Skin of body (tissue), 3 donors: ENCODE measurements at places on chromosomes 13 and 19.

- DNase-seq, result no peak
Observed at GRCh38 chr13:85197431-85197830, 601.8 kb downstream of the SLITRK6 start.

- DNase-seq, result no peak
Observed at GRCh38 chr19:48513289-48514122, 1.9 kb upstream of the LMTK3 start.

- no peak for DNase-seq
Observed at GRCh38 chr13:50015258-50015657, at the start of gene KCNRG. Gene KCNRG, plus strand, starts transcription at chr13:50015444. Its CDS starts 50 bp downstream, at chr13:50015494.

- no peak for DNase-seq
Observed at GRCh38 chr13:62087124-62087523, 671.5 kb upstream of the PCDH20 start.

- DNase-seq, result no peak
Observed at GRCh38 chr19:10430505-10431253, 10.3 kb downstream of the PDE4A start.

DNA sequence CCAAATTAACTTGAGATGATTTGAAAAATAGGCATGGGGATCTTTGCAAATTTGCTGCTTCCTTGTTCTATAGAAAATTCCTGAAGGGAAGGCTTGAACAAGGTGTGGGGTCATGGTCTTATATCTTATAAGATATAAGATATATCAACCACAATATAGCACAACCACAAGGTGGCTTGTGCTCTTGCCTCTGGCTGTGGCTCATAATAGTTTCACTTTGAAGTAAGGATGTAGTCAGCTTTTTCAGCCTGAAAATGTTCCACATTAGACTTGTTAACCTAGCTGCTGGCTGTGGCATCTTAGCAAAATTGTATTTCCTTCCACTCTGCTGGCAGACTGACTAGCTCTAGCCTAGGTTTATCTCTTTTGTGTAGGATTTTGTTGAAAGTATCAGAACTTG is 169.7 kb downstream of the KLF5 start:
- DNase-seq, result no peak

- no peak for DNase-seq
Observed at GRCh38 chr13:69553976-69554375, 553.6 kb upstream of the ATXN8OS start.

DNA sequence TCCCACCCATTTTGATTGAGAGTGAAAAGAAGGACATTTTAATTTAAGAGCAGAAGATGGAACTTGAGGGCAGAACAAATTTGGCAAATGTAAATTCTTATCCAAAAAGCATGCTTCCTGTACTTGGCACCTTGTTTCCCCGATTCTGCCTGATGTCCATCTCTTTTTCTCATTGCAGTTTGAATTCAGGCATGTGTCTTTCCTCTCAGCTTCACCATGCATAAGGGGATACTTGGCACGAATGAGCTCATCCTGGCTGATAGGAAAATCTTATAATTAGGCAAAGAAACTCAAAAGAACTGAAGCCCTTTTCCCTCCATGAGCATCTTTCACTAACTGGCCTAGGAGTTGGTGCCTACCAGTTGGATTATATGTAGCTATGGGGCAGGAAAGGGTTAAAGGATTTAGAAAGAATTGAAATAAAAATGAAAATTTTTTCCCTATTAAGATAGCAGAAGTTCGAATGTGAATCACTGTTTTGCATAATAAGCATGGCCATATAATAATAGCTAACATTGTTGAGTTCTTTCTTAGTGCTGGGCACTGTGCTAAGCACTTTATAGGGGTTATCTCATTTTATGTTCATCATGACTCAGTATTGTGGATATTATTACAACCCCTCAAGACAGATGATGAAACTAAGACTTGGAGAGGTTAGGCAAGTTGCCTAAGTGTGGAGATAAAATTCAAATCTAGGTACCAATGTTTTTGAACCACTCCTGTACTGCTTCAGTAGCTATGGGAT is 386.6 kb downstream of the KCNRG start:
- DNase-seq, result no peak

DNA sequence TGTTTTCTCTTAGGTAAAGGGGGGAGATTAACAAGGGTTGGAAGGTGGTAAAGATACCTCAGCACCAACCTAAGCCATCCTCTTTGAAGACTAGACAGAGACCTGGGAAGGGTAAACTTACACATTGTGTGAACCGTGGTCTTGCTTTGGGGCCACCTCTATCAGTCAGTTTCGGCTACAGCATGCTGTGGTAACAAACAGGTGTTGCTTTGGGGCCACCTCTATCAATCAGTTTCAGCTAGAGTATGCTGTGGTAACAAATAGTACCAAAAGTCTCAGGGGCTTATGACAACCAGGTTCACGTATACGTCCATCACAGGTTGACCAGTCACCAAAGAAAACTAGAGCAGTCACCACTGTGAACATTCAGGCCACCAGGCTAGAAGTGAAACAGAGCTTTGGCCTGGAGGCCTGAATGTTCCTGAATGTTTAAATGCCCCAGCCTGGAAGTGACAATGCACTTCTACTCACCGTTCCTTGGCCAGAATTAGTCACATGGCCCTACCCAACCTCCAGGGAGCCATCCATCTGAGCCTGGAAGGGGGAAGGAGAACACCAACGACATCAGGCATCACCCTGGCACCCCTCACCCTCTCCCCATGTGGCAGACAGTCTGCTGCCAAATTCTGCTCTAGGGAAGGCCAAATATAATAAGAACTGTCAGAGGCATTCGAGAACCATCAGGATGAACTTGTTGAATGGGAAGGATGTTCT is 3.8 kb downstream of the FXYD7 start:
- no peak for DNase-seq

DNA sequence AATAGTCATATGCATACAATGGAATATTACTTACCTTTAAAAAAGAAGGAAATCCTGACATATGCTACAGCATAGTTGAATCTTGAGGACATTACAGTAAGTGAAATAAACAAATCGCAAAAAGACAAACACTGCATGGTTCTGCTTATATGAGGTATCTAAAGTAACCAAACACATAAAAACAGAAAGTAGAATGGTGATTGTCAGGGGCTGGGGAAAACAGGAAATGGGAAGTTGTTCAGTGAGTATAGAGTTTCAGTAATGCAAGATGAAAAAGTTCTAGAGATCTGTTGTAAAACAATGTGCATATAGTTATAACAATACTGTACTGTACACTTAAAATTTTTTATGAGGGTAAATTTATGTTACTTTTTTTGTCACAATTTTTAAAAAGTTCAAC is 219.4 kb downstream of the KLF5 start:
- DNase-seq, result no peak

- no peak for DNase-seq
Observed at GRCh38 chr13:102286326-102286725, 115.5 kb downstream of the FGF14 start.

- DNase-seq, result no peak
Observed at GRCh38 chr19:35038623-35039512, 2.7 kb upstream of the HPN start.

GRCh38 chr13:93108111-93108601 is 118.5 kb upstream of the GPC6 start:
- DNase-seq, result no peak

DNA sequence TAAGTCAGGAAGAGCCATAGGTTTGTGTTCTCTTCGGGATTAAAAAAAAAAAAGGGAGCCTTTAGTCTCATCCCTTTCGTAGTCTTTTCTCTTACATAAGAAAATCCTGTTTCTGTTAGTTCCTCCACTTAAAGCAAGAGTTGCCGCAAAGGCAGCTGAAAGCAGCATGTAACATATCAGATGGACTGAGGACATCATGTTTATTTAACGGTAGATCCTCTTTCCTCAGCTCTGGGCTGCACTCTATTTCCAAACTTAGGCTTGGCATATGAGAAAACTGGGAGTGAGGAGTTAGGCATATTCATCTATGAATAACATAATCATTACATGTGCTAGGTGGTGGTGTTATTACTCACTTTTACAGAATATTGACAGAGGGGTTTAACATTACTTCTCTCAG is 391.2 kb downstream of the KLF12 start:
- no peak for DNase-seq

- no peak for DNase-seq
Observed at GRCh38 chr19:15461694-15462093, 2.6 kb downstream of the RASAL3 start.

- no peak for DNase-seq
Observed at GRCh38 chr13:53043398-53043797, 14.8 kb downstream of the OLFM4 start.

- no peak for DNase-seq
Observed at GRCh38 chr13:77430377-77430951, 103.6 kb upstream of the MYCBP2 start.

DNA sequence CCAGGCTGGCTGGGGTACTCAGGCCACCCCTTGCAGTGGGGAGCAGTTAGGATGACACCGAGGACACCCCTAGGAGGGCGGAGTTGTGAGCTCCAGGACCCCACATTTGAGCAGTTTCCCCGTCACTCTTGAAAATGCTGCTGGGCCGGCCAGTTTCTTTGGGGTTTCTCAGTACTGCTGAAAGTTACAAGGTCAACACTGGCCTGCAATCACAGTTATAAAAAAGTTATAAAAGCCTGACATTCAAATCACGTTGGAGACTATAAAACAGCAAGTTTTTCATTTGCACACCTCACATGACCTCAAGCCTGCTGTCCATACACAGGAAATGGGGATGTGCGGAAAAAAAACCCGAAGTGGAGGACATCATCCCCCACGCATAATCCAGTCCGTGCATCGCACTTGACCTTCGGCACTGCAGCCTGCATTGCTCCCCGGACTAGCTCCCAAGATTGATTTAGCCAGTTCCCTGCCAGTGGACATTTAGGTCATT is 27.0 kb downstream of the DNM2 start:
- no peak for DNase-seq

DNA sequence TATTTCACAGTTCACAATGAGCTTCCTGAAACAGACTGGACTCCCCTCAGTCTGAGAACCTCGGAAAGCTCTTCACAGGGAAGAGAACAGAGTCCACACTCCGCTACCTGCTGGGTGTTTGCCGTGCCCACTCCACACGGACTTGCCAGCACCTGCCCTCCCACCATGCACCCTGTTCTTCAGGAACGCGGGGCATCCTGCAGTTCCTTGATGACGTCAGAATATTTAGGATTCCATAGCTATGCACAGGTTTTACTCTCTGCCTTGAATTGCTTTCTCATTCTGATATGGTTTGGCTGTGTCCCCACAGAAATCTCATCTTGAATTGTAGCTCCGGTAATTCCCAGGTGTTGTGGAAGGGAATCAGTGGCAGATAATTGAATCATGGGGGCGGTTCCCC is 74.4 kb upstream of the FARP1 start:
- no peak for DNase-seq

- DNase-seq, result no peak
Observed at GRCh38 chr13:33070713-33071112, 54.5 kb downstream of the KL start.
